ENCODE measurements at places on chromosomes 6 and 20.

DNA sequence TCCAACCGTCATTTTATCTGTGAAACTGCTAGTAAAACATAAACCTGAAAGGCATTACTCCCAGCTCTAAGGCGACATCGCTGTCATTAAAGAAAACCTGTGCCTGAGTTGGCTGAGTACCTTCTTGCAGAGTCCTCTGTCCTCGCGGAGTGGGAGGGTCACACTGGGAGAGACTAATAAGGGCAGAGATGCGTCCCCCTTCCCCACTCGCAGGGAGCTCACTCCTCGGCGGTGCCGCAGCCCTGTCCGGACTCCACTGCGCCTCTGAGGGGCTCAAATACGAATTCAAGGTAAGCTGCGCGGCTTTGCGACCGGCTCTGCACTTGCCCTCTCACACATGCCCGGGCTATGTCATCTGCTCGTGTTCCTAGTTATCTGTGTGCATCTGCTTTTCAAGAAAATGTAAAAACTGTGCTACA, at the start of gene COL19A1:
COL19A1 (plus strand) TSS at position 206 of the 419 bp plus-strand sequence. CDS start 13,012 bp downstream, outside the sequence.
- DNase-seq, result no peak

- no peak for DNase-seq
These were observed 23.4 kb downstream of the PACSIN1 start for GRCh38 chr6:34489207-34489805.

DNA sequence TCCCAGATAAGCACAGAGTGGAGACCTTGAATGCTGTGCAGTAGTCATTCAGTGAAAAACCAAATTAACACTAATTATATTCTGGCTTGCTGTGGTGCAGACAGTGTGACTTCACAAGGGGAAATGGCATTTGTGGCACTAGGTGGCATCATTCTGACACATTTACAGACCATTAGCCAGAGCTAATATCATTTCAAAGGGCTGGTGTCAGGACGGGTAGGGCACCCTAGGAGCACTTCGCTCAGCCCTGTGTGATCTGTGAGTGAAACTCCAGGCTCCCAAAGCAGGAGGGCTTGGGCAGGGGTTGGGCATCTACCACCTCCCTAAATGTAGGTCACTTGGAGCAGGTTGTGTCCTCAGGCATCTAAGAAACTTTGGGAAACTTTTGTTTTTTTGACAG, 555.8 kb downstream of the PKHD1 start:
- DNase-seq, result no peak

- no peak for DNase-seq
These were observed 99.2 kb downstream of the HIVEP1 start for GRCh38 chr6:12111363-12111670.

DNA sequence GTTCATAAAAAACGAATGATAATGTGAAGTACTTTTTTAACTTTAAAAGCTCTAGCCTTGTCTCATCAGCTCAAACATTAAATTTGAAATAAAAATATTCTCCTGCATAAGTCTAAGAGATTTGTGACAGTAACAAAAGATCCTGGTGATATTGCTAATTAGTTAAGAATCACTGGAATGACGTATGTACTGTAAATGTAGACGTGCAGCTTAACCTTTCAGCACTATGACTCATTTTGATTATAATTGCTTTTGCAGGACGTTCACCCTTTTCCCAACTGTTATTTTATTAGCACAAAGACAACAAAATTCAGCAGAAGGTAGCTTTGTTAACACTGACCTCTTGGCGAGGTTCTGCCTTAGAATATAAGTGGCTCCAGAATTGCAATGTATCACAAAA, 68.6 kb downstream of the TENT5A start:
- DNase-seq, result no peak
